ENCODE measurements at places on chromosomes 13 and 19.

DNA sequence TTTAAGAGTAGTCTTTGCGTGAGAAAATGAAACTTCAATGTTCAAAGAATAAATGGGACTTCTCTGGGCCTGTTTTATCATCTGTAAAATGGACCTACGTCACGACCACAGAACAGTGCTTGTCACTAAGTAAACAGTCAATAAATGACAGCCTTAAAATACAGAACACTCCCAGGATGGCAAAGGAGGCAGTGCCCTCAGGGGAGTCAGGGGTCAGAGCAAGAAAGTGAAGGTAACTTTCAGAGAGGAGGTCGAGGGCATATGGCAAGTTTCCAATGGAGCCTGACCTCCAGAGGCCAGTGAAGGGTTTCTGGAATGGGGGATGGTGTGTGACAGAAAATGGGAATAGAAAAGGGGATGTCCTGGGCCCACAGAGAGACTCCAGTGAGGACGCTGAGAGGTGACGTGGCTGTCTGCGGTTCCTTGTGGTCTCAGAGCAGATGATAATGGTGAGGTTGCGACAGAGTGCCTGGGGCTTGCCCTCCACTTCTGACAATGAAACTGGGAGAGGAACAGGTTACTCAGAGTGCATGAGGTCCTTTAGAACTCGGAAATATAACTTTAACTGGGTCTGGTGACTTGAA lies 91.8 kb downstream of the UBL3 start:
- peak; percentile 40 for DNase-seq

DNA sequence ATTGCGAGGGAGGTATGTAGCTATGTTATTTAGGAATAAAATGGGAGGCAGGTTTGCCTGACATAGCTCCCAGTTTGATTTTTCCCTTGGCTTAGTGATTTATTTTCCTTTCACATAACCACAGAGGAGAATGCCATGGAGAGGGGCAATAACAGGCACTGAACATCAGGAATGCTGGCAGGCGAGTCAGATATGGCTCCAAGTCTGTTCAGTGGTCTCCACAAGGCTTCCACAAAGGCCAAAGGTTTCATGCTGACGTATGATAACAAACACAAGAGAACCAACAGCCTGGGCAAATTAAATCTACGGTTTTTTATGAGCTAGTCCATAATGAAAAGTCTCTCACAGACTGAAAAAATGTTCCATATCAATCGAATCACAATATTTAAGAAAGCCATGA lies 66.7 kb downstream of the SUCLA2 start:
- no peak for DNase-seq

DNA sequence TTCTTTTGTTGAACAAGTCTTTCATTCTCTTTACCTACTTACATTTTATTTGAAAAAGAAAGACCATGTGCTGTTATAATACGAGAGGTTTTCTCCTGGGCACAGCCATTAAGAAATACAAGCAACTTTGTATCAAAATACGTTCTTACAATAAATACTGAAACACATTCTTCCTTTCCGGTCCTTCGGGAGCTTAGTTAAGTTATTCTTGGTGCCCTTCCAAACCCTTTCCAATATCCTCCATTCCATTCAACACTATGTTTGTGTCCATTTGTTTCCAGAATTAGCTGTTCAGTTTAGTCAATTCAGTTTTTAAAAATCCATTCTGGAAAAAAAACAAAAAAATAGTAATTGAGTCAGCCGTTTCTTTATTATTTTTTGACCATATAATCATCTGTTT lies 746.8 kb upstream of the SLC10A2 start:
- no peak for DNase-seq

- no peak for DNase-seq
Measured at GRCh38 chr19:50647879-50648615, 1.2 kb upstream of the C19orf81 start.

- DNase-seq: no peak
Measured at GRCh38 chr13:100069278-100069677, 19.6 kb upstream of the PCCA start.
